ENCODE measurements at places on chromosomes 2 and 18.

GRCh38 chr18:70086085-70086484 is 119.4 kb downstream of the RTTN start:
- DNase-seq: no peak

GRCh38 chr2:235768606-235769005 is 274.8 kb downstream of the AGAP1 start:
- DNase-seq: no peak

GRCh38 chr18:40851014-40851429 is 1104.0 kb upstream of the PIK3C3 start:
- DNase-seq: no peak

DNA sequence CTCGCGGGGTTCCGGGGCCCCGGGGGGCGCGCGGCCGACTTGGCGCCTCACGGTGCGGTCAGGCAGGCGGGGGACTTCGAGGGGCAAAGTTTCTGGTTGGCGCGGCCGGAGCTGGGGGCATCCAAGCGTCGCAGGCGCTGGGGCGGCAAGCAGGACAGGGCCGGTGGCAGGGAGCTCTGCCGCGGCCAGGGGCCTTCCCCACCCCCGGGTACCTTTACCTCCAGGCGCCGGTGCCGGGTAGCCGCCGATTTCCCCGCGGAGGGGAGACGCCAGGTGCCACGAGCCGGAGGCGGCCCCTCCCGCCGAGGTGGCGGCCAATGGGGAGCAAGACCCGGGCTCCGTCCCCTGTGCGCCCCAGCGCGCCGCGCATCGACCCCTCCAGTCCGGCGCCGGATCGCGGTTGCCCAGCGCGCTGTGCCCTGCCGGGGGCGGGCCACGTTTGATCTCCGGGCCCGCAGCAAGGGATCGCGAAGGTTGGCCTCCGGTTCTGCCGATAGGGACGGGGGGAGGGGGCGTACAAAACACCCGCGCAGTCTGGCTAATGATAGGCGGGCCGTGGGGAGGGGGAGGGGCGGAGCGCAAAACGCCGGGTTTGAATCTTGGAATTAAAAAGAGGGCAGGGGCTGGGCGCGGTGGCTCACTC is at the start of gene ST8SIA5:
TSS of gene ST8SIA5 (minus strand) at position 495 of the 643 bp plus-strand sequence. CDS start 545 bp downstream, outside the sequence.
- no peak for DNase-seq

GRCh38 chr2:149666809-149667320 is 79.3 kb upstream of the MMADHC start:
- no peak for DNase-seq

GRCh38 chr2:99984799-99985515 is 157.4 kb downstream of the AFF3 start:
- no peak for DNase-seq

- no peak for DNase-seq
These were observed 121.3 kb downstream of the FMNL2 start for GRCh38 chr2:152456262-152456661.

DNA sequence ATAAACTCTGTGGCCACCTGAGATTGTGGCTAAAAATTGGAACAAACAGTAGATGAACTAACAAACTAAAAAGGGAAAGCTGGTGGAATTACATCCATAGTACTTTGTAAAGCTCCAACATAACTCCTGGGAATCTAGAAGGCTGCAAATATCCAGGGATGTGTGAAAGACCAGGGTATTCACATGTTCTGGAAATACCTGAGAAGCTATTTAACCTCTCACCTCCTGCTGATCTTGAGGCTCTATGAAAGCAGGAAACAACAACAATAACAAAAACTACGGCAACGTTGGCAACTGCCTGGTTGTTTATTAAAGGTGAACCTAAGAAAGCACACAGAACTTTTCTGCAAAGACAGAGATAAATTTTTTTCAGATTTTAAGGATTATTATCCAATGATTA is 171.3 kb downstream of the CCDC178 start:
- DNase-seq: no peak

DNA sequence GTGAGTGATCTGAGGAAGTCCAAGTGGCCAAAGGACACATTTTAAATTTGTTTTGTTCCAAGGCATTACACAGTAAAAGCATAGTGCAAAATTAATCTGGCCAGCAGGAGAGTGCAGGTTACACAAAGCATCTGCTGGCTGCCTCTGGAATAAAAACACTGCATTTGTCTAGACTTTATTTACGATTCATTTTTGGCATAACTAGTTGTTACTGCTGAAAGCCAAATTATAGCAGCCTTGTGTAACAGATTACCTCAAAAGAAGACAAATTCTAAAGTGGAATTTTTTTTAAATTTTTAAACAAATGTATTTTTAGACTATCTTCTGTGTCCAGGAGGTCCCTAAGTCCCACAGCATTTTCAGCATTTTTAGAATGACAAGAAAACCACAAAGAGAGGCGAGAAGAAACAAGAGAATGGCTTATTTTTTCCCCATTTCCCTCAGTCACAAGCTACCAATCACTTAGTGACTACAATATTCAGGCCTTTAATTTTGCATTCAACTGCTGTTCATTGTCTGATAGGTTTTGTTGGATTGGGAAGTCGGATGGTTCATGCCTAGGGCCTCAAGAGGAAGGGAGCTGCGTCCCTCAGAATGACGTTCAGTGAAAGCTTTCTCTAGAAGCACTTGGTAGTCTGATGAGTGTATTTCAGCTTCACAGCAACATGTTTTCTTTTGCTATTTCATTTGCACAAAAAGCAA is 46.0 kb downstream of the TMEFF2 start:
- DNase-seq: no peak
